ENCODE measurements at places on chromosomes 2 and 18. TPM values are rescaled to one million over a fixed set of nuclear protein-coding genes. Genes with fewer than 3 reads are reported as not detected.

DNA sequence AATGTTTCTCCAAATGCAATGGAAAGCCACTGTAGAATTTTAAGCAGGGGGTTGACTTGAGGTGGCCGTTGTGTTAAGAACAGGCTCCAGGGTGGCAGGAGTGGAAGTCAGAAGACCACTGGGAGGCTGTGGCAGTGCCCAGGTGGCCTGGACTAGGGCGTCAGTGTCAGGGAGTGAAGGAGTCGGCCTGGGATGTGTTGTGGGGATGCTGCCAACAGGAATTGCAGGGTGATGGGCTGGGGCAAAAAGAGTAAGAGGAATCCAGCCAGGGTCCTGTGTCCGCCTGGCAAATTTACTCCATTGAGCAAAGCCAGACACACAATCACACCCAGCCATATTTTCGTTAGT, 55.1 kb downstream of the ACAA2 start:
- H3K4me3 ChIP-seq = no peak overlapping the region
- H3K27me3 ChIP-seq = no peaks in the 10 kb centered on the region
- no peak overlapping the region for H3K27ac ChIP-seq

GRCh38 chr2:11582862-11583752, 49.3 kb downstream of the GREB1 start:
- no peak overlapping the region for H3K27ac ChIP-seq
- peaks cover 22% of the 10 kb centered on the region for H3K27me3 ChIP-seq
- H3K4me3 ChIP-seq = no peak overlapping the region

- peaks cover 6% of the 10 kb centered on the region for H3K4me1 ChIP-seq
- DNase-seq = no peak
- H3K27ac ChIP-seq = no peak overlapping the region
Observed at GRCh38 chr2:239930871-239931771, 94.0 kb downstream of the NDUFA10 start.

DNA sequence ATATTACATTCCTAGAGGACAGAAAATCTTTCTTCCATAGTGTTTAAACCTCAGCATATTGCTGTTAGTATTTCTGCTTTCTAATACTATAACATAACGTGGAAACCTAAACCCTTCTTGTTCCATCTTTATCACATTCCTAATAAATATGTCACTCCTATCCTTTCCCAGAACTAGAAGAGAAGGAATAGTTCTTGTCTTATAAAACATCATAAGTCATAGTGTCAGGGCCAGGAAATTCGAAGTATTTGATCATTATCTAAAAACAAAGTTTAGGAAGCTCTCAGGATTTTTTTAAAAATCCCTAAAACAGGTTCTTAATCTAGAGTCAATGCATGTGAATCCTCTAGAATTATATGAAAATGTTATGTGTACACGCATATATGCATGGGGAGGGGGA, 2.0 kb downstream of the NHEJ1 start:
- peaks cover 4% of the 10 kb centered on the region for H3K4me1 ChIP-seq
- no peak for DNase-seq
- H3K4me3 ChIP-seq = no peak overlapping the region
- H3K36me3 ChIP-seq = peaks cover 4% of the 10 kb centered on the region

The RIF1 gene
- 39.3 TPM for total RNA-seq

- peaks cover 10% of the 10 kb centered on the region for H3K27me3 ChIP-seq
- H3K27ac ChIP-seq = no peak overlapping the region
- no peak overlapping the region for H3K4me3 ChIP-seq
- no peak for DNase-seq
- H3K4me1 ChIP-seq = no peaks in the 10 kb centered on the region
Observed at GRCh38 chr2:175293776-175294175, 112.3 kb upstream of the ATP5MC3 start.

DNA sequence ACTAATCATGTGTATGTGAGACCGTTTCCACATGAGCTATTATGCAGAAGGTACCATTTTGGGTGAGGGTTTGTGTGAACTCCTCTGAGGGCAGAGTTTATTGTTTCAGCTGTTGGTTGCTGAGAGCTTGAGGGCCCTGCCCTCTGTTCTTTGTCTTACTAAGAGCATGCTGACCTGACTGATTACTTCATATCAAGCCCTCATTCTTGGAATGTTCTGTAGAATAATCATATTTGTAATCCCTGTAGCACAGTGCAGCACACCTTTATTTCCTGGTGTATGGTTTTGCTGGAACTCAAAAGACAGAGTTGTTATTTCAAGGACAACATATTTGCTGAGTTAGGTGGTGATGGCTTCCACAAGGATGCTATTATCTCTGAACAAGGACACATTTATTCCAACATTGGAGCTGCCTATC, 118.5 kb downstream of the GALNT3 start:
- H3K4me3 ChIP-seq = no peak overlapping the region
- H3K27ac ChIP-seq = no peak overlapping the region
- DNase-seq = peak; percentile 21
- H3K27me3 ChIP-seq = no peaks in the 10 kb centered on the region
- no peaks in the 10 kb centered on the region for H3K36me3 ChIP-seq

DNA sequence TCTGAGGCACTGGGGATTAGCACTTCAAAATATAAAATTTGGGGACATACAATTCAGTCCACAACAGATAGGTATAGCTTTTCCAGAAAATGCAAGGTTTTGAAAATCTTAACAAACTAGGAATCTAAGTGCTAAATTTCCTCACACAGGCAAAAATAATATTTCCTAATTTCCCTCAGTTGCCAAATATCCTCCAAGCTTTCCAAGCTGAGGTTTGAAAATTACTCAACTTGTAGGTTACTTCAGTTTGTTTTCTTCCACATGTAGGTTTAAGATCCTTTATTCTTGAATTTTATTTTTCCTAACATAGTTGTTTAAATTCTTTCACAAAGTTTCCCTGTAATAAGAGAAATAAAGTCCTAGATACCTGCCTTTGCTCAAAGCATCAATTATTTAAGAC, 192.9 kb upstream of the NRXN1 start:
- peaks cover 3% of the 10 kb centered on the region for H3K4me1 ChIP-seq
- no peak overlapping the region for H3K4me3 ChIP-seq
- no peaks in the 10 kb centered on the region for H3K36me3 ChIP-seq
- DNase-seq = no peak

The SLC9A4 gene
- total RNA-seq = 0.07 TPM

DNA sequence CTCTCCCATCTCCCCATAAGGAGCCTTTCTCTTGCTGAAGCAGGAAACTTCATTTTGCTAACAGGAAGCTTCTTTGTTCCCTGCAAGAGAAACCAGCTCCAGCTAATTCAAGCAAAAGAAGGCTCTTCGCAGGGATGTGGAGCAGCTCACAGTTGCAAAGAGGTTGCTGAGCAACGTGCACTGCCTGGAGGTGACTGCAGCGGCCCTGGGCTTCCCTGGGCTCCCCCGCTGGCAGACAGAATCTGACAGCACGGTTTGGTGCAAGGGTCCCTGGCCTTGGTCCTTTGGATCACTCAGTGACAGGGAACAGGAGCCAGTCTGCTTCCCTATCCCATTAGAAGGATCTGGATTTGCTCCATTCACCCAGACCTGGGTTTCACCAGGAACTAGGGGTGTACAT, 25.8 kb downstream of the GPR55 start:
- no peak overlapping the region for H3K27ac ChIP-seq
- no peaks in the 10 kb centered on the region for H3K36me3 ChIP-seq
- peaks cover 26% of the 10 kb centered on the region for H3K27me3 ChIP-seq
- no peaks in the 10 kb centered on the region for H3K4me1 ChIP-seq
- DNase-seq = no peak
- H3K4me3 ChIP-seq = no peak overlapping the region

The ESPNL gene
- total RNA-seq = 0.07 TPM

GRCh38 chr18:79917853-79918614, 33.4 kb downstream of the SLC66A2 start:
- H3K27ac ChIP-seq = no peak overlapping the region
- no peaks in the 10 kb centered on the region for H3K4me1 ChIP-seq
- H3K36me3 ChIP-seq = no peaks in the 10 kb centered on the region
- H3K27me3 ChIP-seq = no peaks in the 10 kb centered on the region
- DNase-seq = no peak

DNA sequence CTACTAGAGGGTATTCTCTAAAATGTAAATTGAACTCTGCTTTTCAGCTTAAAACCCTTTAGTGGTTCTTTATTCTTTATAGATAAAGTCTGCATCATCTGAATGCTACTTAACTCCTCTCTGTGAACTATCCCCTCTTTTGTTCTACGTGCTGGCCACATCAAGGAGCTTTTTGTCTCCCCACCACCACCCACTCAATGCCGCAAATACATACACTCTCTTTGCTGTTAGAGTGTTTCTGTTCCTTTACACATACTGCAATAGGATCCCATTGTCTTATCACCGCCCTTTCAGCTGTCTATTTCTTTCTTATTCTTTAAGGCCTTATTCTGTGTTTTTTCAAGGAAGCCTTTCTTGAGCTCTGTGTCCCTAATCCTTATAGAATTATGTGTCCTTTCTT, 83.3 kb downstream of the EML4 start:
- peak; percentile 38 for DNase-seq
- no peaks in the 10 kb centered on the region for H3K36me3 ChIP-seq
- H3K4me3 ChIP-seq = no peak overlapping the region
- no peak overlapping the region for H3K27ac ChIP-seq
- no peaks in the 10 kb centered on the region for H3K4me1 ChIP-seq

- H3K4me3 ChIP-seq = no peak overlapping the region
- no peaks in the 10 kb centered on the region for H3K27me3 ChIP-seq
- no peaks in the 10 kb centered on the region for H3K36me3 ChIP-seq
- H3K27ac ChIP-seq = no peak overlapping the region
Observed at GRCh38 chr2:106316915-106317314, 122.8 kb upstream of the UXS1 start.

GRCh38 chr2:170022692-170023091, 155.3 kb upstream of the MYO3B start:
- H3K4me3 ChIP-seq = no peak overlapping the region
- peak; percentile 47 for DNase-seq
- H3K36me3 ChIP-seq = peaks cover 4% of the 10 kb centered on the region
- H3K27ac ChIP-seq = no peak overlapping the region
- no peaks in the 10 kb centered on the region for H3K4me1 ChIP-seq

DNA sequence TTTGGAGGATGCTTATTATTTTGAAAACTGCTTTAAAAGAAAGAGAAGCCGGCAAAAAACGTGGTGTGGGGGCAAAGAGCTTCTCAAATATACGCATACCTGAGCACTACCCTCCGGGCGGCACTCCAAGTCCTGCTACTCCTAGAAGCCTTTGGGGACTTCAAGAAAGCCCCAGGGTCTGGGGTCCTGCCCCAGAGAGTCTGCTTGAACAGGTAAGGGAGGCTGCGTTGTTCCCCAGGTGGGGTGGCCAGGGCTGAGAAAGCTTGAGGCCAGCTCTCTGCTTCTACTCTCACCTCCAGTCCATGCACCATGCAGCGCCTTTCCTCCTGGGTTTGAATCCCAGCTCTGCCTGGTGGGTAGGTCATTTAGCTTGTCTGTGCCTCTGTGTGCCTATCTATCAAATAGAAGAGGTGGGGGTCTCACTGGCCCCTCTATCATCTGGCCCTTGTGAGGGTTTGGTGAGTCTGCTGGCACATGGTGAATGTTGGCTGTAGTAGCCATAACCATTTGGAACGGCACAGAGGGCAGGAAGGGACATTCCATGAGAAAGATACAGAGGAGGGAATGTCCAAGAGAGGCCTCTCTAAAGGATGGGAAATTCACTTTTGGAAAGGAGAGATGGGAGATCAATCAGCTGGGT, 19.5 kb downstream of the MALL start:
- H3K4me1 ChIP-seq = peaks cover 11% of the 10 kb centered on the region
- no peak for DNase-seq
- H3K4me3 ChIP-seq = no peak overlapping the region
- H3K36me3 ChIP-seq = no peaks in the 10 kb centered on the region
- H3K27me3 ChIP-seq = no peaks in the 10 kb centered on the region
- no peak overlapping the region for H3K27ac ChIP-seq

GRCh38 chr2:85011098-85011497, 40.1 kb downstream of the KCMF1 start:
- DNase-seq = no peak
- no peak overlapping the region for H3K27ac ChIP-seq
- no peak overlapping the region for H3K4me3 ChIP-seq
- no peaks in the 10 kb centered on the region for H3K4me1 ChIP-seq
- no peaks in the 10 kb centered on the region for H3K27me3 ChIP-seq
- no peaks in the 10 kb centered on the region for H3K36me3 ChIP-seq

DNA sequence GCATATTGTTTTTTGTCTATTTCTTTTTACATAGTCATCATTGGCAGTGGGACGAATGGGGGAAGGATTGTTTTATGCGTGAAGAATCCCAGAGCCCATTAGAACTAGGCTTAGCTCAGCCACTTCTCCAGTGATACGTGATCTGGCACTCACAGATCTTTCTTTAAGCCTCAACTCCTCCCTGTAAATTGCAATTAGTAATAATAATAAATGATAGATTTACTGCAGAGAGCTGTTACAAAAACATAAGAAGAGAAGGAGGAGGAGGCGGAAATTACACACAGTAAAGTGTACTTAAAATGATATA, 629.3 kb downstream of the NRXN1 start:
- H3K36me3 ChIP-seq = no peaks in the 10 kb centered on the region
- no peak overlapping the region for H3K4me3 ChIP-seq
- no peaks in the 10 kb centered on the region for H3K27me3 ChIP-seq
- no peak overlapping the region for H3K27ac ChIP-seq
- no peak for DNase-seq
